ENCODE measurements at places on chromosomes 7 and 10.

DNA sequence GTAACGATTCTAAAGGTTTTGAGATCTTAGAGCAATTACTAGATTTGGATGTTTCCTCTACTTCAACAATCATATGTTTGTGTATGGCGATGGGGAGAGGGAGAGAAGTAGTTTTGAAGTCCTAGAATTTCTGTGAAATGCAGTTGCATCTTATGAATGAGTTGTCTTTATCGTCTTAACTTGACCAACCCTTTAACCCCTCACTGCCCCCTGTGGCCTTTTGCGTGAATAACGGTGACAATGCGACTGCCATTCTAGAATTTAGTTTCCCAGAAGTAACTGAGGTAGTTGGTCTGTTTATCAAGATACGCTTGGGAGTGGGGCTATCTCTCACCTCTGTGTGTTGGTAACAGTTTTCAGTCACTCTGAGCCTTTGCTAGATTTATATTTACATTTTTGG lies 204.6 kb downstream of the HDAC9 start:
- no peak for DNase-seq

DNA sequence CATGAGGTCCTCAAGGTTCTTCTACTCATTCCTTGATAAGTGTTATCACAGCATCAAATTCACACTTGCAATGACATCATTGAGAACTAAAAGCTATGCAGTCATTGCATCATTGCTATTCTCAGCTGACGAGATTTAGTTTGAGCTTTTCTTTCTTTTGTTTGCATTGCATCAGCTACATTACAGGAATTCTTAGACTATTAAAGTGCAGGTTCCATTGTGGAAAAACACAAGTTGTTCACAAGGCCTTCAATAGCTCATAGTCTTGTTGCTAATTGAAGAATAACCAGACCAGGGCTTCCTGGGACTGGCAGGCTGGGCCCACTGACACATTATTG lies 139.3 kb downstream of the CXCL12 start:
- no peak for DNase-seq

- DNase-seq = no peak
These were observed 32.7 kb upstream of the TARP start for GRCh38 chr7:38306171-38306570.

GRCh38 chr10:104417637-104418292 lies 64.1 kb downstream of the CFAP58 start:
- no peak for DNase-seq

GRCh38 chr7:98324782-98325181 lies 43.3 kb downstream of the BRI3 start:
- DNase-seq = no peak

DNA sequence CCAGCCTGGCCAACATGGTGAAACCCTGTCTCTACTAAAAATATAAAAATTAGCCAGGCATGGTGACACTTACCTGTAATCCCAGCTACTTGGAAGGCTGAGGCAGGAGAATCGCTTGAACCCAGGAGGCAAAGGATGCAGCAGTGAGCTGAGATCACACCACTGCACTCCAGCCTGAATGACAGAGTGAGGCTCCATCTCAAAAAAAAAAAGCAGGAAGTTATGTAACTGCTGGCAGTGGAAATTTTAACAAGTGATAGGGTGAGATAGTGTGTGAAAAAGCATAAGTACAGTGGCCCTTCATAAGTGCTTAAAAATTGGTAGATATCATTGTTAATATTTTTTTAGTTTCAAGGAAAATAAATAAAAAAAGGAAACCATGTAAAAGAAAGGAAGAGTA lies 12.3 kb downstream of the AKR1C3 start:
- no peak for DNase-seq

DNA sequence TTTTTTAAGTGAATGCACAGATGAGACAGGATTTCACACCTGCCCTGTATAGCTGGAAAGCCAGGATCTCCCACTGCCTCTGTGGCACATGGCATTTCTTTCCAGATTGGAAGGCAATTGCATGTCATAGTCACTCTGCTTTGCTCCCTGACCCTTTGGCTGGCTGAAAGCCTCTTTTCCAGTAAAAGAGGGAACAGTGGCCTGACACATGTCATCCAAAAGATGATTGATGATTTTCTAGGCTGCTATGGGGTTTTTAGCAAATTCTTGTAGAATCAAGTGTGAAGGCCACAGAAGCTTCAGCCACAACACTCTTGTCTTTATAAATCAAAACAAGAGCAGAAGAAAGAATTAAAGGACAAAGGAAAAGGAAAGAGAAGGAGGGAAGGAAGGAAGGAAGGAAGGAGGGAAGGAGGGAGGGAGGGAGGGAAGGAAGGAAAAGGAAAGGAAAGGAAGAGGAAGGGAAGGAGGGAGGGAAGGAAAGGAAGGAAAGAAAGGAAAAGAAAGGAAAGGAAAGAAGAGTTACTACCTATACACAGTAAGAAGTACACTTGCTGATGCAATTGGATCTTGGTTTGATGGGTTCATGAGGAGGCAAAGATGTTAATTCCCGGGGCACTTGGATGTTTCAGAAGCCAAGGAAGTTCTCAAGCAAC lies 158.9 kb upstream of the FRMD4A start:
- DNase-seq = no peak

- peak; percentile 76 for DNase-seq
These were observed 136.3 kb downstream of the KCNMA1 start for GRCh38 chr10:77501152-77501845.

DNA sequence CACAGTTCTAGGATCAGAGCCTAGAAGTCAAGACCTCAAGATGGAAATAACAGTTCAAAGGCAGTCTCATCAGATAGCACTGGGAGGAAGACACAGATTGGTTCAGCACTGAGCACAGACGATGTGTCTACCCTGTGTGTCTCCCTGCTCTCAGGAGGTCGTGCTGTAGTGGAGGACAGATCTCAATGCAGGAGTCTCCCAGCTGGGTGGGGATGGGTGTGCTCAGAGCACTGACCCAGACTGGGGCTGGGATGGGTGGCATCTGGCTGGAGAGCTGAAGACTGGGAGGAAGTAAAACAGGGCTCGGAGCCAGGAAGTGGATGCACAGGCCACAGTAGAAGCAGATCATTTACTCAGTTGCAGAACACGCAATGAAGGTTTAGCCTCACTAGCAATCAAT lies 69.5 kb upstream of the GDF10 start:
- DNase-seq = no peak

- no peak for DNase-seq
These were observed 32.4 kb upstream of the INPP5F start for GRCh38 chr10:119693262-119693957.

- DNase-seq = no peak
These were observed 320.2 kb downstream of the CDK14 start for GRCh38 chr7:90916319-90916718.

- DNase-seq = no peak
These were observed 329.2 kb upstream of the NPVF start for GRCh38 chr7:25557379-25557917.

DNA sequence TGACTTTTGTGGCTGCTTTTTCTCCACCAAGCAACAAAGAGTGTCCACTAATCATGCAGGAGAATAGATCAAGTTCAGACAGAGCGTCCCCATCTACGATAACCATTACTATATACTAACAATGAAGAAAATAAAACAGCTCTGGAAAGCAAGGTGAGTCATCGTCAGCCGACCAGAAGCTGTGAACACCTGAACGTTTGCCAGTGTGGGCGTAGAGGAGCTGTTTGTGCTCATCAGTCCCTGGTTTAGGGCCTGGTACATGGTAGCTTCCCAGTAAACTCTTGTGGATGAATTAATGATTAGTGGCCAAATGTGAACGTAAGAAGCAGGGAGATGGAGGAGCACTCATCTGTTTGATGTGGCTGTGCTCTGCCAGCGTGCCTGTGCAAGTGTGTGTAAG lies 180.7 kb downstream of the EVX1 start:
- DNase-seq = no peak

DNA sequence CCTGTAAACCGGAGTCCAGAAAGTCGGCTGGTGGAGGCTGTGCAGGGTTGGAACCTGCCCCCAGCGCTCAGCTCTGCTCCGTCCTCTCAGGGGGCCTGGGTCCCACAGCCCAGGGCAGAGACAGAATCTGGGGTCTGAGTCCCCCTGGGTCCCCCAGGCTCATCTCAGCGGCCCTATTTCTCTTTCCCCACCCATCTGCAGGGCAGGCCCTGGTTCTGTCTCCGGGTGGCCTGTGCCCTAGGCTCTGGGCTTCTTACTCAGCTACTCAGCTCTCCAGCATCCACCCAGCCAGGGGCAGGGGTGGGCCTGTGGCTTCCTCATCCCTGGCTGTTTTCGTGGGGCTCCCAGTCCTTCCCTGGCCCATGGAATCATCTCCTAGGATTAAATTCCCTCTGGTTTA lies 183.4 kb downstream of the ADARB2 start:
- DNase-seq = no peak

DNA sequence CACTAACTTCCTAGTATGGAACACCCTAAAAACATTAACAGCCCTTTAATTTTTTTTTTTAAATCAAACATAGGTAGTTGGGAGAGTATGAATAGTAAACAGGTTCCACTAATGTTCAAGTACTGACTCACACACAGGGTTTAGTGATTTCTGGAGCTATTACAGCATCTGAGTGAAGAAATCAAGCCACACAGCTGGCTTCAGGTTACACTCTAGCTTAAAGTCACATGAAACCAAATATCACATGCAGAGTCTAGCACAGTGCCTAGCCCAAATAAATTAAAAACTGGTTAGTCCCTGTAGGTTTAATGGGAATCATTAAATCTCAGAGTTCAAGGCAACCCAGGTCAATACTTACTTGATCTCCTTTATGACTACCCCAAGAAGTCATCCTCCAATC lies 11.6 kb downstream of the PANK1 start:
- DNase-seq = no peak

DNA sequence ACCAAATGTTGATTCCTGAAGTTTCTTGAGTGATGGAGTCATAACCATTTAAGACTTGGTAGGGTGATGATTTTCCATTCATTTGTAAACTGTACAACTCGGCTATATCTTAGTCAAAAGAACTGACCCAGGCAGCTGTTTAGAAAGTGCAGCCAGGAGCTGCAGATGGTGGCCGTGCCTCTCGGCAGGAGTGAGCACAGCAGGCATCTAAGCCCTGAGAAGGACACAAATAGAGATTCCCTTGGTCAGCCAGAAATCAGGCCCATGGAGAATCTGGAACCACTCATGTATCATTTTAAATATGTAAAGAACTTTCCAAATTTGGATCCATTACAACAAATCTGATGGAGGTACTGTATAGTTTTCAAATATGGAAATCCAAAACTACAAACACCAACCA lies 177.0 kb upstream of the AKR1E2 start:
- DNase-seq = no peak

- no peak for DNase-seq
These were observed 176.1 kb upstream of the PFKP start for GRCh38 chr10:2891073-2891769.

DNA sequence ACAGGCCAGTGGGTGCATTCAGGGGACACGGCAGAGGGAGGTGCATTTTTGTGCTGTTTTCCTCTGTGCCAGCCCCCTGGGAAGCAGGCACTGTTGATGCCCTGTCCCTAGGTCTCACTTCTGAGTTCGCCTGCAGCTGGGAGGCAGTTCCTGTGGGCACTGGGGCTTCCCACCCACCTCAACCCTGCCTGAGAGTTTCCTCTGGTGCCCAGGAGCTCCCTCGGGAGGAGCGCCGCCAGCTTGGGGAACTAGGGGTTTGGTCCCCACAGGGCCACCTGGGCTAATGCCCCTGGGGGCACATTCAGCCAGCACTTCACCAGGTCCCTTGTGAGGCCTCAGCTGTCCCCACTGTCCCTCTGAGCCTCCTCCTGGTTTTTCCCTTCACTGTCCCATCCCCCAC lies 178.2 kb upstream of the RHEB start:
- DNase-seq = no peak

- no peak for DNase-seq
These were observed 636.4 kb downstream of the KCNMA1 start for GRCh38 chr10:77001206-77001605.

- DNase-seq = peak; percentile 5
These were observed 43.7 kb downstream of the DNAJB9 start for GRCh38 chr7:108613147-108613948.

- no peak for DNase-seq
These were observed 25.2 kb upstream of the PRR15 start for GRCh38 chr7:29538389-29538788.

- no peak for DNase-seq
These were observed 52.9 kb upstream of the IGFBP3 start for GRCh38 chr7:45973725-45974532.

DNA sequence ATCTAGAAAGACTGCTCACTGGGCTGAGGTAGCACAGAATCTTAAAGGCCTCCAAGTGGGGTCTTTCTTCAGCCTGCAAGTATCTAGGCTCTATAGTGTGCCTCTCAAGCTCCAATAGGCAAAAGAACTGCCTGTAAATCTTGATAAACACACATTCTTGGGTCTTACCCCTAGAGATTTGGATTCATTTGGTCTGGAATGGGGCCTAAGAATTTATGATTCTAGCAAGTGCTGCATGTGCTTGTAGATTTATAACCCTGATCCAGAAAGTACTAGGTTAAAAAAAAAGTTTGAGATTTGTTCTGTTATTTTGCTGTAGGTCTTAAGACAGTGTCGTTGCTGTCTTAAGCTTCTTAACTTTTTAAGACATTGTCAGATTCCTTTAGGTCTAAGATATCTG lies 74.1 kb downstream of the RALA start:
- DNase-seq = no peak

DNA sequence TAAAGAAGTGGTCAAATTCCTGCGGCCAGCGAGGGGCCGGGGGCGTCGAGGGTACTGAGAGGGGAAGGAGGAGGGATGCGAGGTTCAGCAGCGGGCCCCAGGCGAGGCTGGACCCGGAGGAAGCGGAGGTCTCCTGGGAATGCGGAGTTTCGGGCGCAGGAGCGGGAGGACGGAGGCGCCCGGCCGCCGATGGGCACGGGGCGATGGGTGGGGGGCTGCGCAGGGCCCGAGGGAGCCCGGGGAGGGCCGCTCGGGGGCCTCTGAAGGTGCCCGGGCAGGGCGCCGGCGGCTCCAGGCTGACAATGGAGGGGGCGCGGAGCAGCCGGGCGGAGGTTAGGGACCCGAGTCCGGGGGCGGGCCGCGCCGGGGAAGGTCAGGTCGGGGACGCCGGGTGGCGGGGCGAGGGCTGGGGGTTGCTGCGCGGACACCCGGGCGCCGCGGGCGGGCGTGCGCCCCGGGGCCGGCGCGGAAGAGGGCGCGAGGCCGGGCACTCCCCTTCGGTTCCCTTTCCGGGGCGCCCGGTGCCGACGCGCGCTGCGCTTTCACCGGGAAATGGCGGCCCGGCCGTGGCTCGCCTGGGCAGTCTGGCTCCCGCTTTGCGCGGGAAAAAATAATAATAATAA lies 683 bp downstream of the MACROH2A2 start:
- DNase-seq = no peak

DNA sequence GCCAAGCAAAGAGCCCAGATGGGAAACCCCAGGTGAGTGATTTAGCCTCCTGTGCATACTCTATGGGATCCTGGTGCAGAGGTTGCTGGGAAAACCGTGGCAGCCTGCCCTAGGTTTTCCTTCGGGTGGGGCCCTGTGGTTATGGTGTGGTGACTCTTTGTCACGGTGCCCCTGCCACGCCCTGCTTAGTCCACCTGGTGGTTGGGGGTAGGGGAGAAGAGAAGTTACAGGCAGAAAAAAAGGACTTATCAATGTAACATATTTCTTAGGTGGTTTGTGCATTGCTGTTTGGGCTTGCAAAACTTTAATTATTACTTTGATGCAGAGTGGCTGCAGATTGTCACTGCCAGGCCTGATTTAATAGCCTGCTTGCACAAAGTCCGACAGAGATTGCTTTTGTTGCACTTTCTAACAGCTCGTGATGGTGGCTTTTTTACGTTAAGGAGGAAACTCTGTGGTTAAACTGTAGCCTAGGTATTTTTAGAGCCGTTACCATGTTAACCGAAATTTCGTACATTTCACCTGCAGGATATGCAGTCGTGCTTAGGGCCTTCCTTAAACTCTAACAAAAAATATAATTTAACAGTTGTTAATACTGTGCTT lies 197.4 kb downstream of the RNLS start:
- DNase-seq = no peak

All from amniotic stem cell (primary cell).